Activated CD8-positive, alpha-beta memory T cell treated with anti-CD3 and anti-CD28 coated beads for 1 hour (primary cell): ENCODE measurements at places on chromosomes 1 and 21.

DNA sequence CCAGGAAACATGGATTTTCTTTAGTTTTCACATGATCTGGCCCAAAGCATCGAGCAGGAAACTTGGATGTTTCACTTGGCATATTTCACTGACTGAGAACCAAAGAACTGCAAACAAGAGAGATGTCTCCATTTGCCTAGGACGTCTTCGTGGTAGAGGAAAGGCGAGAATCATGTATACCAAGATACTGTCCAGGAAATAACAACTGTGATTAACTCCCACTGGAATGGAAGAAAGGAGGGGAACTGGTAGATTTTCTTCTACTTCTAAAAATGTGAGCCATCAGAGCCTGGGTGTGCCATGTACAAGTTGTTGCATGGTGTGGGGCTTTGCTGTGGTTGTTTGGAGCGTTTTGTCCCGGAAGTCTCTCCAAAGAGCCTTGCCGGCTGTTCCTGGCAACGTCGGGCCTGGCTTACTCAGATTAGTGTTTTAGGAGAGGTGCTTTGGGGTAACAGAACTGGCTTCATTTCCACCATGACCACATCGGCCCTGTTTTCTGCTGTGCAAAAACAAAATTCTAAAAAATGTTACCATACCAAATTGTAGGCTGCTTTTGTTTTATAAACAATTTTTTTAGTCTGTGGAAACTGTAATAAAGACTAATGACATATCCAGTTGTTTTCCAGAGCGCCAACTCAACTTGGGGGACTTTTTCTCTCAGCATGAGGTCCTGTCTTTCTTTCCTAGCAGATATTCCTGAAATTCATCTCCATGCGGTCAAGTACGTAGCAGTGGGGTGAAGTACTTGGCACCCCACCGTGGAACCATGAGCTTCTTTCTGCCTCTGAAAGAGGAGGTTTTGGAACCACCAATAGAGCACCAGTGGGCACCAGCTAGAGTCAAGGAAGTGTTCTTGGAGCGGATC is 118.3 kb downstream of the TM2D1 start:
- no peak for DNase-seq

- no peak for DNase-seq
Measured at GRCh38 chr1:63223426-63223825, 98.9 kb upstream of the FOXD3 start.

DNA sequence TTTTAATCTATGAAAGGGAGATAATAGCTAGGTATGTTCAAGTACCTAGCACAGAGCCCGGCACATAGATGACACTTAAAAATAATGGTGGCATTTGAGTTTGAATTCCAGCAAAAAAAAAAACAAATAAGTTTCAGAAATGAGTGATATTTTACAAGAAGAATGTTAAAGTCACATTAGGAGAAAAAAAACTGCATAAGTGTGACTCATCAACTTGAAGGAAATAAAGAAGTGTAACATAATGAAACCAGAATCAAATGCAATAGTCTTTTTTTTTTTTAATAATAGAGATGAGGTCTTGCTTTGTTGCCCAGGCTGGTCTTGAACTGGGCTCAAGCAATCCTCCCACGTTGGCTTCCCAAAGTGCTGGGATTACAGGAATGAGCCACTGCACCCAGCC is 17.1 kb downstream of the DNASE2B start:
- no peak for DNase-seq

- no peak for DNase-seq
Measured at GRCh38 chr1:93360111-93360510, 14.4 kb downstream of the DR1 start.

DNA sequence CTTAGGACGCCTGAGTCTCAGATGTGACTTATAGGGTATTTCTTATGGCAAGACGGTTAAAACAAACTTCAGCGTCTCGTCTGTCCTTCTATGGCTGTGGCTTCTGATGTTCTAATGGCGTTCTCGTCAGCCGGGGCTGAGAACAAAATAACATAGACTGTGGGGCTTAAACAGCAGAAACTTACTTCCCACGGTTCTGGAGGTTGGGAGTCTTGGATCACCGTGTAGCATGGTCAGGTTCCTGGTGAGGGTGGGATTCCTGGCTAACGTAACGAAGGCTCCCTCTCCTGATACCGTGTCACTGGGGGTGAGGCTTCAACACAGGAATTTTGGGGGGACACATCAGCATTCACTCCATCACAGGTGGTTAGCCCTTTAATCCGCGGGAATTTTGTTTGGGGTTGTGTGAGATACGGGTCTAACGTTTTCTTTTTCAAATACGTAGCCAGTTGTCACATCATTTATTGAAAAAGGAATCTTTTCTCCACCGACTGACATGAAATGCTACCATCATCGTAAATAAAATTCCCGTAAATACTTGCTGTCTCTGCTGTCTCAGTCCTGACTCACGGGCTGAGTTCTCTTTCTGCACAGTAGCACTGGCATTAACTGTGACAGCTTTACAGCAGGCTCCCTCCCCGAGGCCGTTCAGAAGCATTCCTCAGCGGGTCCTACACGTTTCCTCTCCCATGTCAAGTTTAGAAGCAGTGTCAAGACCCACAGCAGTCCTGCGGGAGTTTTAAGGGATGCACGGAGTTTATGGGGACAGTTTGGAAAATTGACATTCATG is 8.1 kb upstream of the POFUT2 start:
- no peak for DNase-seq
